ENCODE measurements at places on chromosomes 2 and 18.

DNA sequence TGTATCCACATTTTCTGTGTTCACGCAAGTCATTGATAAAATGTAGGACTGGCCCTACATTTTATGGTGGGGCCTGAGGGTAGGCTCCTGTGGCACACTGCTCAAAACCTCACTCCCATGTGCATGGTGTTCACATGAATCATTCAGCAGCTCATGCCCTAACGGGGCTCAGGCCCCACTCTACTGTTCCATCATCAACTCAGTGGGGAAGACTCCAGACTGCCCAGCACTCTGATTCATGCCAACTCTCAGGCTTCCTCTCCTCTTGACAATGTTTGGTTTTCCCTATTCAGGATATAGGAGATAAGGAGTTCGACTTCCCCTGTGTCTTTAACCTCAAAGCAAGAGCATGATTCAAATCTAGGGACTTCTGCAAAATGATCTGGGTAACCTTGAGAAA, 92.0 kb upstream of the BOD1L2 start:
- DNase-seq: no peak

DNA sequence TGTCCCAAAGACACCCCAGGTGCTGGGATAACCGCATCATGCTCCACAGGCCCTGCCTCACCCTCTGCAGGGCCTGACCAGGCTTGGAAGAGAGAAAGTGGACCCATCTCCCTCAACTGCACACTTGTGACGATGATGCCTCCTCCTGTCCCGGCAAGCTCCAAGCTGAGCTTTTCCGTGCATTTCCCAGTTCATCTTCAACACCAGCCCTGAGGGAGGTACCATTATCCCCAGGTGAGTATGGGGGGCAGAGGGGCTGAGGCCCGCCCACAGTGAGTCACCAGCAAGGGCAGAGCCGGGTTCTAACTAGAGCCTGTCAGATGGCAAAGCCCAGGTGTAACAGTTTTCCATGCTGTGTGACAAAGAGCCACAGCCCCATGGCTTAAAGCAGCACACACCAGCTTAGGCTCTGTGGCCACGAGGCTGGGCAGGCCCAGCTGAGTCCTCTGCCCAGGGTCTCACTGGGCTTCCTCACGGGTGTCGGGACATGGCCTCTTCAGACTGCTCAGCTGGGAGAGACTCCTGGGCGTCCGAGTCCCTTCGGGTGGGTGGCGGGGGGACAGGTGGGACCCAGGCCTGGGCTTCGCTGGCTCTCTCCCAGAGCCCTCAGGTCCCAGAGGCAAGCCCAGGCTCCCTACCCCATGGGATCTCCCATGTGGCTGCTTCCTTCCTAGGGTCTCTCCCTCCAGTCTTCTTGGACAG, 108.4 kb upstream of the OTOS start:
- DNase-seq: no peak

- DNase-seq: no peak
These were observed 115.5 kb downstream of the HDAC4 start for GRCh38 chr2:239285071-239285931.

- no peak for DNase-seq
These were observed 116.3 kb upstream of the HAAO start for GRCh38 chr2:42908518-42909200.

DNA sequence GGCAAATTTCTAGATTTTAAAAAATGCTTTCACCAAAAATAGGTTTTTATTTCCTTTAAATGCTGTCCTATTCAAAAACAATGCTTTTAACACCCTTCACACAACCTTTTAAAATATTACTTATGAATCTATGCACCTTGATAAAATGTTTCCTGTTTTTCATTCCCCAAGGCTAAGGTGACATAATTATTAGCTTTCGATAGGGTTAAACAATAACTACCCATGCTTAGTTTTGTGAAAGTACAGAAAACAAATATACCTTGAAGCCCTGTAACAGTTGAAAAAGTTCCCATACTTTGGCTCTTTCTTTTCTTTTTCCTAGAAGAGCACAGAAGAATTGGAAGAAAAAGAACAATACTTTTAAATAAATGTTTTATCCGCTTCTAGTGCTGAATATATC, 54.9 kb upstream of the ITPRID2 start:
- DNase-seq: no peak

GRCh38 chr18:42412281-42412680, 457.2 kb downstream of the PIK3C3 start:
- DNase-seq: no peak

DNA sequence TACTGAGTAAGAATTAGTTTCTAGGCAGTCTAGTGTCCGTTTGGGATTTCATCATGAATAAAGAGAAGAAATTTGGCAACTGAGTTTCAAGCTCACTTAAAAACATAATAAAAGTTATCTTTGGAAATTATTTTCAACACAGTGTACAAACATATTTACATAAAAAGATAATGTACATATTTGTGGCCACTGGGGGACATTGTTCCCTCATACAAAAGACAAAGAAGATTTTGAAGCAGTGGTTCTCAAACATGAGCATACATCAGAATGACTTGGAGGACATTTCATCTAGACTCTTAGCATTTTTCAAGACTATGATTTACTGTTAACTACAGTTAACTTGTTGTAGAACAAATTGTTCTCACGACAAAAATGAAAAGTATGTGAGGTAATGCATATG, 15.7 kb upstream of the TTC21B start:
- DNase-seq: no peak

GRCh38 chr2:1993711-1994682, 249.7 kb upstream of the PXDN start:
- no peak for DNase-seq

DNA sequence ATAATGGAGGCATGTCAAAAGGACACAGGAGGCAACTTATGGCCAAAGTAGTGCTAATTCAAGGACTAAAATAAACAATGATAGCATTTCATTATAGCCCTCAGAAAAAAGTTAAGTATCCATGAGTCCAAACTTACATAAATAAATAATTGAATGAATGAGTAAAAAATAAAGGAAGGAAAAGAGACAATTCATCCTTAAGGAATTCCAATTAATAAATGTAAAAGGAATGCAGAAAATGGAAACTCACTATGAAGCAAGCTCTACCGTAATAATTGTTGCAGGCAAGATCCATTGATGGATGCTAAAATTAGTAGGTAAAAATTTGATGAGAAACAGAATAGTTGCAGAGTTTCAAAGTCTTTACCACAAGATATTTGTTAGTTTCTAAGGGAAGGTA, 88.2 kb upstream of the RAPGEF4 start:
- no peak for DNase-seq

GRCh38 chr2:227719641-227720040, 1.8 kb upstream of the SLC19A3 start:
- DNase-seq: no peak

- no peak for DNase-seq
These were observed 221.6 kb downstream of the ALPK2 start for GRCh38 chr18:58407263-58407648.

GRCh38 chr18:8673256-8674209, 31.8 kb upstream of the MTCL1 start:
- DNase-seq: no peak

DNA sequence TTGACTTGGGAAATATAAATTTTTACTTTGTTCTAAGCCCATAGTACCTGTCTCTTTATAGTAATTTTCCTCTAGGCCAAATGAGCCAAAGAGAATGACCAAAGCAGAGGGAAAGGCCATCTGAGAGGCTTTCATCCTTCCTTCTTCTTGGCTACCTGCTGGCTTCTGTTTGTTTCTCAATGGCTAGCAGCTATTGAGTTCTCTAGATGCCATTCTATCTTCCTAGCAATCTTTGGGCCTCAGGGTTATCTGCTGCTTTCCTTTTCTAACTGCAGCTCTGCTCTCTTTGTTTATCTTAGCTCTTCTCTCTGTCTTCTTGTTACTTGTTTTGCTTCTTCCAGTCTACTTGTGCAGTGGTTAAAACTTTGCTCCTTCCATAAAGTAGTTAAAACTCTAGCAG, 601.1 kb upstream of the NRXN1 start:
- no peak for DNase-seq

DNA sequence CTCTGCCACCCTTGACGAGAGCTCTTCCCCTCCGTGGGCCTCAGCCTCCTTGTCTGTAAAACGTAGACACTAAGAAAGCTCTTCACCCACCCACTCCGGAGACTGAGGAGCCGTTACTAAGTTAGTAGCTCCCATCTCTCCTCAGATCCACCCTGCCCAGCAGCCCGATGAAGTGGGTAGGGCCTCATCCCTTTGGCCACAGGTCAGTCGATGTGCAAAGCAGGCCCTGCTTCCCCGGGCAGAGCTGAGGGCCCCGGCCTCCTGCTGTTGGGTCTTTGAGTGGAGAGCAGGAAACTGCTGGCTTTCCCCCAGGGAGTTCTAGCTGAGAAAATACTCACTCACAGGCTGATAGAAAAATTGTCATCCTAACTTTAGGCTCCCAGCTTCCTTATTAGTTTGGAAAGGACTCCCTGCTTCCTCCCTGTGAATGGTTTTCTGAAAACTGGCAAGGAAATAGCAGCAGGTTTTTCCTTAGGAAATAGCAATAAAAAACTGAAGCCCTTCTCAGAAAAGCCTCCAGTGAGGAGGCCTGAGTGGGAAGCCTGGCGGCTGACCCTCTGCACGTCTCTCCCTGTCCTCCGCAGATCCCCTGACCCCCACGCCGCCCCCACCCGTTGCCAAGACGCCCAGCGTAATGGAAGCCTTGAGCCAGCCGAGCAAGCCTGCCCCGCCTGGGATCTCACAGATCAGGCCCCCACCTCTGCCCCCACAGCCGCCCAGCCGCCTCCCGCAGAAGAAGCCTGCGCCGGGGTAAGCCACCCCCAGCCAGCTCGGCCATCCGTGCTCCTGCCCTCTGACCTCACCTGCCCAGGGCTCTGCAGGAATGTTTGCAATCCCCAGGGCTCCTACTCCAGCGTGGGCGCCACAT, 30.2 kb downstream of the ITGB1BP1 start:
- no peak for DNase-seq

DNA sequence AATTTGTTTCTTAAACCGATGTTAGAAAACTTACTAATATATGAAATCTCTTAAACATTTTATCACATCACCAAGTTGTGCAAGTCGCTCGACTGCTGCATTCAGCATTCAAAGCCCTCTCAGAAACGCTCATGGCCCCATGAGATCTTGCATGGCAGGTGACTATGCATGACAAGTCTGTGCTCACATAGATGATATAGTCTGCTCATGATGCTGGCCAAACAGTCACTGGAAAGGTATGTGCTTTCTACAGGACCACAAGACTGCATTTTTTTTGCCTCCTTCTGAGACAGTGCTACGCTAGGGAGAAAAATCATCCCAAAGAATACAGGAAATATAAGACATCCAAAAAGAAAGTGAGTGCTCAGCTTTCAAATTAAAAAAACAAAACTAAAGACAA, 98.3 kb upstream of the ZBTB14 start:
- no peak for DNase-seq

GRCh38 chr18:379681-380330, 112.0 kb upstream of the THOC1 start:
- no peak for DNase-seq

- DNase-seq: no peak
These were observed 12.9 kb upstream of the MAPRE3 start for GRCh38 chr2:26957534-26957933.

- peak; percentile 7 for DNase-seq
These were observed 249.2 kb upstream of the SLC39A10 start for GRCh38 chr2:195407783-195408182.

GRCh38 chr2:8403876-8404275, 278.0 kb upstream of the ID2 start:
- DNase-seq: no peak

DNA sequence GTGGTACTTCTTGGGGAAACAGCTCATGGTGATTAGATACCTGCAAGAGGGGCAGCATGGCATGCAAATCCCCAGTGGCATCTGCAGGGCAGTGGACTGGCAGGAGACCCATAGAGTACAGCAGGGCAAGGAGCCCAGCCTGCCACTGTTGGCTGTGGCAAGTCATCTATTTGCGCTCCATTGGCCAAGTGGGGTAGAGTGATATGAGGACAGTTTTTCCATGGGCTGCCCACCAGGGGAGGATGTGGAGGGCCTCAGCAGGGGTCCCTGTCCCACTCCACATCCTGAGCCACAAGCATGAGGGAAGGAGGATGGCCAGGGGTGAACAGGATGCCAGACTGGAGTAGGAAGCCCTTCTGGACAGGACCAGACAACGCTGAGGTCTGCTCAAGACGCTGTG, 50.9 kb upstream of the OTOF start:
- no peak for DNase-seq

- no peak for DNase-seq
These were observed 151.1 kb downstream of the MBP start for GRCh38 chr18:76981396-76981968.

GRCh38 chr2:16275661-16276060, 335.3 kb downstream of the MYCN start:
- DNase-seq: no peak

GRCh38 chr2:23460993-23461392, 76.0 kb downstream of the KLHL29 start:
- no peak for DNase-seq

- DNase-seq: no peak
These were observed 82.9 kb downstream of the ACTR3 start for GRCh38 chr2:113972766-113973165.

DNA sequence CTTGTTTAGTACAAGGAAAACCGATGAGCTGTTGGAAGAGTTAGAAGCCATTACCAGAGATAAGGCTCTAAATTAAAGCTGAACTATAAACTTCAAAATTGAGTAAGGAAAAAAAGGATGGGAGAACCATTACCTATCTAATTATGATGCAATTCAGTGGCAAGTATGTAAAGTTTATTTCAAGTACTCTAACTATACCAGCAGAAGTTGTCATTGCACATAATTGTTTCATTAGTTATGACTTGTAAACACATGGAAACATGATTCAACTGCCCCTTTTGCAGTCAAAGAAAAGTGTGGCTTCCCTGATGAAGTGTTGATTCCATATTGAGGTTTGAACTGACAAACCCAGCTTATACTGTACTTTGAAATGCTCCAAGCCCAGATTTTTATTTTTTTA, 324.1 kb upstream of the KCNJ3 start:
- no peak for DNase-seq
